ENCODE measurements at places on chromosomes 5 and 9.

- DNase-seq: peak; percentile 61
Measured at GRCh38 chr9:33852216-33852826, 35.4 kb downstream of the UBE2R2 start.

DNA sequence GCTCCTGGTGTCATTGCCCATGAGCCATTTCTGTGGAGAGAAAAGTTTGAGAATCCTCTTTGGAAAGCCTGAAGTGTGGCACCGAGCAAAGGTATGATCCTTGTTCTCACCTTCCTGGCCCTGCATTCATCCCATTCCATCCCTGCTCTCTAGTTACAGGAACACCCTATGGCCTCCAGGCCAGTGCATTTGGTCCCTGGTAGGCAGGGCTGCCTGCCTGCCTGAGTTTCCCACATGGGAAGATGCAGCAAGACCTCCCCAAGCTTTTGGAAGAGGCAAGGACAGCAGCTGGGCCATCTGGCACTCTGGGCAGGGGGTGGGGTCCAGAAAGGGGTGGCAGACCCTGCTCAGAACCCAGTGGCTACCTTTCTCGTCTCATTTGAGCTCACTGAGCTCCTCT lies 24.5 kb downstream of the IGIP start:
- no peak for DNase-seq

DNA sequence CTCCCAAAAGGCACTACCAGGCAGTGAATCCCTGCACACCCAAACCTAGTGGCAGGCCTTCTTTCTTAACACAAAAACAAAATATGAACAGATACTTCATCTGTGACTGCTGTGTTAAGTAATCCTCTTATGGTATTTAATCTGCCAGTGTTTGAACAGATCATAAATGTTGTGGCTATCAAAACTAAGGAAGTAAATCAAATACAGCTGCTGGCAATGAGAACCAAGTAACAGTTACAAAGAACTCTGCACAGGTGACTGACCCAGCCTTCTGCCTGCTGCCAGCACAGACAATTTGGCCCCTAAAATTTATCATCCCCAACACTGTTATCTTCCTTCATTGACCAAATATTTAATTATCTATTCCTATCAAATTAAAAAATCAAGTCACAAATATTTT lies 78.0 kb downstream of the GNAQ start:
- no peak for DNase-seq

GRCh38 chr5:68339921-68340321 lies 124.4 kb downstream of the PIK3R1 start:
- DNase-seq: no peak

GRCh38 chr9:133610845-133611244 lies 1.7 kb upstream of the FAM163B start:
- DNase-seq: no peak

DNA sequence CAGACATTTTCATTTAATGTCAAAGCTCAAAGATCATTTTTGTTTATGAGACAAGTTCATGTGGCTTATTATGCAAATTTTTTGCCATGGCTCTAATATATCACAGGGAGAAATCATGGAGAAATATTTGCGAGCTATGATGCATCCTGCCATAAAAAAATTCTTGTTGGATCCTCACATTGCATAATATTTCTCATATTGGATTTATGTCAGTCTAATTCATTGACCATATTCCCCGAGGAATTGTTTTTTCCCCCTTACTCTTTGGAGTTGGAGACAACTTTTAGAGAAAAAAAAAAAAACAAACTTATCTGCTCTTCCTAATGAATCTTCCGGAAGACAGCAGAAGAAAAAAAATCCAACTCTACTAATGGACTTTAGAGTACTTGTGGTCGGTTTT lies 4.3 kb downstream of the ZNF462 start:
- DNase-seq: no peak

- DNase-seq: no peak
Measured at GRCh38 chr9:36165826-36166167, 3.4 kb upstream of the CCIN start.

- DNase-seq: no peak
Measured at GRCh38 chr5:143653766-143654282, 158.1 kb upstream of the HMHB1 start.

DNA sequence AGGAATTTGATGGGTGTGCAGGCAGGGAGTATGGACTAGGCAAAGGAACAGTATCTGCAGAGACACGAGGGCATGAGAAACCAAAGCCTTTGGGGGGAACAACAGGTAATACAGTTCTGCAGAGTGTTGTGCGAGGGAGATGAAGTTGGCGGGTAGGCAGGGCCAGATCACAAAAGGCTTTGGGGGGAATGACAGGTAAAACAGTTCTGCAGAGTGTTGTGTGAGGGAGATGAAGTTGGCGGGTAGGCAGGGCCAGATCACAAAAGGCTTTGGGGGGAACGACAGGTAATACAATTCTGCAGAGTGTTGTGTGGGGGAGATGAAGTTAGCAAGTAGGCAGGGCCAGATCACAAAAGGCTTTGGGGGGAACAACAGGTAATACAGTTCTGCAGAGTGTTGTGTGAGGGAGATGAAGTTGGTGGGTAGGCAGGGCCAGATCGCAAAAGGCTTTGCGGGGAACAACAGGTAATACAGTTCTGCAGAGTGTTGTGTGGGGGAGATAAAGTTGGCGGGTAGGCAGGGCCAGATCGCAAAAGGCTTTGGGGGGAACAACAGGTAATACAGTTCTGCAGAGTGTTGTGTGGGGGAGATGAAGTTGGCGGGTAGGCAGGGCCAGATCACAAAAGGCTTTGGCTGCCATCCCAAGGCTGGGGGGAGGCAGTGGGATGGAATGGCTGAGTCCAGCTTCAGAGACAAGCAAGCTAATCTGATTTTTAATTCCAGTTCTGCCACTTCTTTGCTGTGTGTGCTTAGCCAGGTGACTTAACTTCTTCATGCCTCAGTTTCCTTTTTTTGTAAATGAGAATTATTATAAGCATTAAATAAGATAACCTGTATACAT lies 33.0 kb downstream of the FRMPD1 start:
- DNase-seq: no peak

DNA sequence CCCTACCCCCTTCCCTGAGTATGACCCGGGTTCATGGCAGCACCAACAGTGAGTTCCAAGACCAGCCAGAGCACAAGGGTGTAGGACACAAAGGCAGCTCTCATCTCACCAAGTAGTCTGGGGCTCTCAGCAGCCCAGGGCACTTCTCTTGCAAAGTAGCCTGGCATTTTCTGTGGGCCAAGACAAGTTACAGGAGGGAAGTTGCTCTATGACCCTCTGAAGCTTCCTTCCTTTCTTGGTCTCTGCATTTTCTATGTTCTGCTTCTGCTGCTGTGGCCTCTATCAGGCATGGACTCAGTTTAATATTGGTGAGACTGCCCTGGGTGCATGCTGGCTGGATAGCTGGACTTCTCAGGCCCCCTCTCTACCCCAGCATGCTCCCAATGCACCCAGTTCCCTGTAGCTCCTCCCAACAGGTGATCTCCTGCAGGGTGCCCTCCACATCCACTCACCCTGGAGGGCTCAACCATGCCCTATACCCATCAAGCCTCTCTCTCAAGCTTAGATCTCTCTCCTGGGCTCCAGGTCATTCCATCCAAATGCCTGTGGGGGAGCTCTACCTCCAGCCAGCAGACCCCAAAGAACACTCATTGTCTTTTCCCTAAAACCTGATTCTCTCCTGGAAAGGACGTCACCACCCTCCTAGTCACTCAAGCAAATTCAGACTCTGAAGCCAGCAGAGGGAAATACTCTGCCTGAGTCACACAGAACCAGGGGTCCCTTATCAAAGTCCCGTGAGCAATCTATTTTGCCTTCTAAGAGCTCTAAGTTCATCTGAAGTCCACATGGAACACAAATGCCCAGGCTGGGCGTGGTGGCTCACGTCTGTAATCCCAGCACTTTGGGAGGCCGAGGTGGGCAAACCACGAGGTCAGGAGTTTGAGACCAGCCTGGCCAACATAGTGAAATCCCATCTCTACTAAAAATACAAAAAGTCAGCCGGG lies 13.8 kb downstream of the TBC1D2 start:
- no peak for DNase-seq

GRCh38 chr9:86350006-86350760 lies 4.0 kb downstream of the TUT7 start:
- DNase-seq: peak; percentile 52

- no peak for DNase-seq
Measured at GRCh38 chr9:9478741-9479140, 1134.1 kb downstream of the PTPRD start.

GRCh38 chr9:135228983-135229625 lies 141.6 kb downstream of the OLFM1 start:
- DNase-seq: no peak

DNA sequence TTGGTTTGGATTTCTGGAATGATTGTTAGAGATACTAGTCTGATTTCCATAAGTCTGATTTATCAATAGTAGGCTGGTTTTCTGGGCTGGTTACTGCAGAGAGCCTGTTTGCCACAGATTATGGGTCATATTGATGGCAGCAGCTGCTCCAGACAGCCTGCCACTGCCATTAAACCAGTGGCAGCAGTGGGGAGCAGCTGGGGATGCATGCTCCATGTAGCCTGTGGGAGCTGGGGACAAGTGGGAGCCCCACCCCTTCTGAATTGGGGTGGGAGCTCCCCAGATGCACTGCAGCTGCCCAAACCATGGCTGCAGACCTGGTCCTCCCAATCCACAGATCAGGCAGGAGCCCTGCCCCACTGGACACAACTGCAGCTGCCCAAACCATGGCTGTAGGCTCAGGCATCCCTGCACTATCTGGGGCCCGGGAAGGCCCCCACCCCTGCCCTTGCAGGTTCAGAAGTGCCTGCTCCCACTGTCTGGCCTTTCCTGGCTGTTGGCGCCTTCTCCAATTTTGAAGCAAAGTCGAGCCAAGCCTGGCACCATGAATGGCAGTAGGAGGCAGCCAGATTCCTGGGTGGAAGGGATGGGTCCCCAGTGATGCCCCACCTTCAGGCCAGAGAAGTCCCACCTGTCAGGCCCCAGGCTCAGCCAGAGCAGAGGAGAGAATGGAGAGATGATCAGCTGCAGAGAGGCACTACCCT lies 402.9 kb upstream of the TYRP1 start:
- no peak for DNase-seq

DNA sequence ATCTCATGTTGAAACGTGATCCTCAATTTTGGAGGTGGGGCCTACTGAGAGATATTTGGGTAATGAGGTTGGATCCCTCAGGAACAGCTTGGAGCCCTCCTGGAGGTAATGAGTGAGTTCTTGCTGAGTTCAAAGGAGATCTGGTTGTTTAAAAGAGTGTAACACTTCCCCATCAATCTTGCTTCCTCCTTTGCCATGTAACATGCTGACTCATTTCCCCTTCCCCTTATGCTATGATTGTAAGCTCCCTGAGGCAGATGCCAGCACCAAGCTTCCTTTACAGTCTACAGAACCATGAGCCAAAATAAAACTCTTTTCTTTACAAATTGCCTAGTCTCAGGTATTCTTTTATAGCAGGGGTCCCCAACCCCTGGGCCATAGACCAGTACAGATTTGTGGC lies 352.3 kb downstream of the SLCO4C1 start:
- DNase-seq: peak; percentile 73

GRCh38 chr5:125634216-125634835 lies 788.9 kb upstream of the GRAMD2B start:
- no peak for DNase-seq

DNA sequence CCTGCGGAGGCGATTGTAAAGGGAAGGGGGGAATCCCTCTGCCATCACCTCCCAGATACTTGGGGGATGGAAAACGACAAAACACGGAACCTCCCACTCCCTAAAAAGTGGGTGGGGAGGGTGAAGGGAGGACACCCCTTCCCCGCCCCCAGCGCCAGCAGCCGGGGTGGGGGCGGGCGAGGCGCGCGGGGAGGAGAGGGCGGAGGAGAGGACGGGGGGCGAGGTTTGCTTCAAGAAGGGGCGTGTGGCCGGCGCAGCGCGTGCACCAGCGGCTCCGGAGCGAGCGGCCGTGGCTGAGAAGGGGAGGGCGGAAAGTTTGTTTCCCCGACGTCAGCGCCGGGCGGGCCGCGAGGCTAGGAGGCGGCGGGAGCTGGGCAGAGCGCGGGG lies at the start of gene PRRX2:
Gene PRRX2, plus strand, starts transcription at position 259 of the 387 bp plus-strand sequence. CDS start 221 bp downstream, outside the sequence.
- no peak for DNase-seq

- peak; percentile 37 for DNase-seq
Measured at GRCh38 chr5:171415115-171415730, 4.2 kb upstream of the FGF18 start.

GRCh38 chr5:42621662-42622061 lies 135.0 kb upstream of the CCDC152 start:
- no peak for DNase-seq

- DNase-seq: no peak
Measured at GRCh38 chr5:65874241-65874640, 52.1 kb upstream of the ERBIN start.

DNA sequence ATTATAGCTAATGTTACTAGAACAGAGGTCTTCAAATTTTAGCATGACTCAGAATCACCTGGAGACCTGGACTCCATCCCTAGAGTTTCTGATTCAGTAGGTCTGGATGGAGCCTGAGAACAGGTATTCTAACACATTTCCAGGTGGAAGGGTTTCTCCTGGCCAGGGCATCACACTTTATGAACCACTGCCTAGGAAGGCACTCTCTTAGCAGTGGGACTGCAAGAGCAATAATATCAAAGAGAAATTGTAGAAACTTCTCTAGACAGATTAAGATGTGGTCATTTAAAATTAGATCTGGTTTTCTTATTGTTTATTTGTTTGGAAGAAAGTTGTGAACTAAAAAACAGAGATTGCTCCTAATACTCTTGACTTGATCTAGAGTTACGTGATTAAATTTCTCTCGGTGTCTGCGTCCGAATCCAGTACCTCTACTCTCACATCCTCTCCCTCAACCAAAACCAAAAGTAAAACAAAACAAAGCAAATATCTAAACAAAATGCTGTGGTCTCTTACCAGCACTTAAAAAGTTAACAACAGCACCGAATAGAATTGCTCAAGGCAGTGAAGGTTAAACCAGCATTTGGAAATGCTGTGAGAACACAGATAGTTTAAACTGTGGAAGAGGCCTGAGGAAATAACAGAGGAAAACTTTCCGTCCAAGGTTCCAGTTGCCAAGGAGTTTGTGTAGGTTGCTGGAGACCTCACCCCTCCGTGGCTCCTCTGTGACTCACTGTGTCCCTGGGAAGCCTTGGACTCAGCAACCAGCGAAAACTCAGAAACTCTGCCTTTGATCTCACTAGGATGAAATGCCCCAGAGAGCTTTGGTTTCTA lies 193.4 kb downstream of the ARRDC3 start:
- no peak for DNase-seq

DNA sequence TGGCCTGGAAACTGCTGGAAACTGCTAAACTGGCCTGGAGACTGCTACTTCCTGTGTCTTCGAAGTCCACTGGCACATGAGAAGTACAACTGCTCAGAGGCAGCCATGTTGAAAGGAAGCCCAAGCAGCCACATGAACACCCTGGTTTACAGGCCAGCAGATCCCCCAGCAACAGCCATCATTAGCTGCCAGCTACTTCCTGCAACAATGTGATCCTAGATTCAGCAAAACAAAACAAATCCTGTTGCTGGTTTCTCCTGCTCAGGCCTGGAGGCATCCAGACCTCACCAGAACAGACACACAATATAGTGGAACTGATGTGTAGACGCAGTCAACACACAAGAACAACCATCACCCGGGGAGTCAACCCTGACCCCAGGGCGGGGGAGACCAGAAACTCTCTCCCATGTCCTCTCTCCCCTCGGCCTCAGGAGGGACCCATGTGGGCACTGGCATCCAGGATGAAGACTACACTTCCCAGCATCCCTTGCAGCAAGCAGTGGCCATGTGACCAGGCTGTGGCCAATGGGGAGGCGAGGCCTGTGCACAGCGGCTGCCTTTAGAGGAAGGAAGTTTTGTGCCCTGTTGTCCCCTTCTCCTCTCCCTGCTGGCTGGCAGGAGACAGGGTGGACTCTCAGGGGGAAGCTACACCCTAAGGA lies 9.2 kb upstream of the LCN15 start:
- DNase-seq: peak; percentile 83

All from KBM-7 (cell line).